ENCODE measurements at places on chromosomes 16 and 17. TPM values are rescaled to one million over a fixed set of nuclear protein-coding genes. Genes with fewer than 3 reads are reported as not detected.

DNA sequence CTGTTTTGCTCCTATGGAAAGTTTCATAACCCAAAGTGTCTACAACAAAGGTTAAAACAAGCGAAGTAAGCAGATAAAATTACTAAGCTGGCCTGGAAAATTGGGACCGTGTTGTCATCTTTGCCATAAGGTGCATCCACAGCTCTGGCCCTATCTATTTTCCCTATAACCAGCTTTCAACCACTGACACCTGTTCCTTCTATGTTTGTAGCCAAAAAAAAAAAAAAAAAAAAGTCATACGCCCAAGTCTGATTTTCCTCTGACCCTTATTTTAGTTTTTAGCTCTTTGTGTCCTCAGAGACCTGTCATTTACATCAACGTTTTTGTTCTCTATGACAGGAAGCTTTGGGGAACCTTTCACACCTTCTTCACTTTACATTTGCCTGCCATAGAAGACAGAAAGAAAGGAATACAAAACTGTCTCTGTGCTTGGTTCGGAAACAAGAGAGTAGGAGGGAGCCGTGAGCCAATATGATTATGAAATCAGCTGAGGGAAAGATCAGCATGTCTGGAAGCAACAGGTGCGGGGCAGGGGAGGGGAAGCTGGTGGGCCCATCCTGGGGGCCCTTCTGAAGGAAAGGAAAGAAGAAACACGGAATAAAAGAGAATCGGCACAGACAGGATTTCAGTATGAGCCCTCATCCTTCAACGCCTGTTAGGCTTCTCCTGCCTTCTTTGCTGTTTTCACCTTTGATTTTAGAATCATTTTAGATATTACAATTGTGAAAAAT, 8.5 kb downstream of the HS3ST3A1 start:
- no peak overlapping the region for H3K4me3 ChIP-seq
- H3K36me3 ChIP-seq = peaks cover 10% of the 10 kb centered on the region
- DNase-seq = no peak
- peaks cover 70% of the 10 kb centered on the region for H3K4me1 ChIP-seq

The SERPINF2 gene
- 0.19 TPM for total RNA-seq

GRCh38 chr16:68397710-68398201, 50.6 kb downstream of the SMPD3 start:
- no peak overlapping the region for H3K27ac ChIP-seq
- no peak overlapping the region for H3K4me3 ChIP-seq
- peaks cover 4% of the 10 kb centered on the region for H3K27me3 ChIP-seq
- H3K4me1 ChIP-seq = peaks cover 7% of the 10 kb centered on the region
- H3K36me3 ChIP-seq = no peaks in the 10 kb centered on the region

GRCh38 chr17:50785946-50786570, 18.7 kb upstream of the ANKRD40CL start:
- DNase-seq = no peak
- H3K36me3 ChIP-seq = no peaks in the 10 kb centered on the region
- peaks cover 12% of the 10 kb centered on the region for H3K4me1 ChIP-seq
- H3K27me3 ChIP-seq = no peaks in the 10 kb centered on the region
- H3K4me3 ChIP-seq = no peak overlapping the region
- peak overlapping the region; percentile 81 for H3K27ac ChIP-seq

DNA sequence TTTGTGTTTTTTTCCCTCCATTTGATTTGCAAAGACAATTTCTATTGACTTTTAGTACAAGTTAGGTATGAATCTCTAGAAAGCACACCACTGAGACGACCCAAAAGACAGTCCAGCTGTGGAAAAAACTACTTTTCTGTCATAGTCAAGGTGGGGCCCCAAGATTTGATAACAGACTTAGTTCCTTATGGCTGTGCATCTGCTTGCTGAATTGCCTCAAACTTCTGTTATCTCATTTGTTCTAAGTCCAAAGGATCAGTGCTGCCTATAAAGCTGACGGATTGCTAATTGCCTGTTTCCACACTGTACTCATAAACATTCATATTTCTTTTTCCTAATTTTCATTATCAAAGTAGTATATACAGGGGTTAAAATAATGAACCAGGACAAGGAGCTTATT, 180.8 kb downstream of the SPECC1 start:
- no peak overlapping the region for H3K4me3 ChIP-seq
- peaks cover 45% of the 10 kb centered on the region for H3K4me1 ChIP-seq
- no peaks in the 10 kb centered on the region for H3K27me3 ChIP-seq
- H3K36me3 ChIP-seq = peaks cover 15% of the 10 kb centered on the region

DNA sequence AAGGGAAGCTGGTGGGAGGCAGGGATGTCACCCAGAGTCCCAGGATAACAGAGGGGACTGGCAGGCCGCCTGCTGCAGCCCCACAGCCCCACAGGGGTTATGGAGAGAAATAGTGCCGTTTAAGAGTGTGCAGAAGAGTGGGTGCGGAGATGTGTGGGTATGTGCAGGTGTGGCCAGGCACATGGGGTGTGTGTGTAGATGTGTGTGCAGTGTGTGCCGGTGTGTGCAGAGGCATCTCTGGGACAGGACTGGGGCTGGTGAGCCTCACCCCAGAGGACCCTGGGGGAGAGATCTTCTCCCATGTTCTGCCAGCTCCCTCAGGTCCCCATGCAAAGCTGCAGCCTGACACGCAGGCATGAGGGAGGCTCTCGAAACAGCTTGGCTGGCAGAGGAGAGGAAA, 157.4 kb downstream of the RBFOX3 start:
- H3K4me1 ChIP-seq = no peaks in the 10 kb centered on the region
- H3K27me3 ChIP-seq = no peaks in the 10 kb centered on the region
- no peaks in the 10 kb centered on the region for H3K36me3 ChIP-seq
- no peak for DNase-seq
- no peak overlapping the region for H3K27ac ChIP-seq

DNA sequence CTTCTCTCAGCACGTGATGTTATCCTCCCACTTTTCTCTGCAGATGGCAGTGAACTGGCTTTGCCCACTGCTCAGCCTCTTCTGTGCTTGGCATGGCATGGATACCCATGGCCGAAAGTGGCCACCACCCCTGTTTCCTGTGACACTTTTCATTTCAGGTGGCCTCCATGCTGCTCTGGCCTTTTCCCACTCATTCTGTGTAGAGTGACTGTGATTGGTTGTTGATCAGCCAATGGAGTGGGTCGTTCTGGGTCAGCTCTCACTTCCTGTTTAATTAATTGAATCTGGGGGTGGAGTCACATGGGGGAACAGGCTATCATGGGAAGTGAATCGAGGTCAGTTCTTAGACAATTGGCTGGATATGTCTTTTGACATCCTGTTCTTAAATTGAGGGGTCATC, 350.1 kb upstream of the EEF2KMT start:
- no peak for DNase-seq
- peaks cover 72% of the 10 kb centered on the region for H3K27me3 ChIP-seq
- H3K27ac ChIP-seq = no peak overlapping the region

The RGS11 gene
- 1.9 TPM for total RNA-seq

GRCh38 chr17:7839190-7839875, 5.3 kb downstream of the KDM6B start:
- H3K27ac ChIP-seq = peak overlapping the region; percentile 89
- H3K4me1 ChIP-seq = peaks cover 82% of the 10 kb centered on the region
- no peak for DNase-seq

The PLCG2 gene
- total RNA-seq = 0.93 TPM

The ULK2 gene
- 30.7 TPM for total RNA-seq

The C17orf107 gene
- total RNA-seq = 1.8 TPM

GRCh38 chr17:59941131-59941530, 23.4 kb downstream of the RNFT1 start:
- no peak overlapping the region for H3K27ac ChIP-seq
- no peak for DNase-seq
- no peaks in the 10 kb centered on the region for H3K4me1 ChIP-seq
- H3K36me3 ChIP-seq = peaks cover 5% of the 10 kb centered on the region
- no peaks in the 10 kb centered on the region for H3K27me3 ChIP-seq
- H3K4me3 ChIP-seq = no peak overlapping the region

The COTL1 gene
- 357 TPM for total RNA-seq

DNA sequence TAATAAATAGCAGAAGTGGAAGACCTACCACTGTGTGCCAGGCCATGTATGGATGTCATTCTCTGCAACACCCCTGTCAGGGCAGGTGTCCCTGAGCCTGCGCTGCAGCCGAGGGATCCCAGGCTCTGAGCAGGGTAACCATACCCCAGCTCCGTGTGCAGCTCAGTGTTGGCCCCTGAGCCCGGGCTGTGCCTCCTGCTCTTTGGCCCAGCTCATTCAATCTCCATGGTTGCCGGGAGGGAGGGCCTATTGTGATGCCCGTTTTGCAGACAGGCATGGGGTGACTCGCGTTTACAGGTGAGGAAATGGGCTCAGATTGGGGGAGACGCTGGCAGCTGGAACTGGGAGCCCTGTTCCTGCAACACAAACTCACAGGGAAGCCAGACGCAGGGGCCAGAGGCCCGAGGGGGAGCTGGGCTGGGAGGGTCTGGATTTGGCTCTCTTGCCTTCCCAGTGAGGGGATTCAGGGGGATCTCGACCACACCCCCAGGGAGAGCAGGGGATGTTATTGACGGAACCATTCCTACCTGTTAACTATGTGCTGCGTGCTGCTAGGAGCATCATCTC, 190.5 kb downstream of the IRF8 start:
- no peaks in the 10 kb centered on the region for H3K27me3 ChIP-seq
- no peak overlapping the region for H3K27ac ChIP-seq
- H3K36me3 ChIP-seq = no peaks in the 10 kb centered on the region
- peaks cover 11% of the 10 kb centered on the region for H3K4me1 ChIP-seq
- H3K4me3 ChIP-seq = no peak overlapping the region
- no peak for DNase-seq

The UTS2R gene
- total RNA-seq = not detected

DNA sequence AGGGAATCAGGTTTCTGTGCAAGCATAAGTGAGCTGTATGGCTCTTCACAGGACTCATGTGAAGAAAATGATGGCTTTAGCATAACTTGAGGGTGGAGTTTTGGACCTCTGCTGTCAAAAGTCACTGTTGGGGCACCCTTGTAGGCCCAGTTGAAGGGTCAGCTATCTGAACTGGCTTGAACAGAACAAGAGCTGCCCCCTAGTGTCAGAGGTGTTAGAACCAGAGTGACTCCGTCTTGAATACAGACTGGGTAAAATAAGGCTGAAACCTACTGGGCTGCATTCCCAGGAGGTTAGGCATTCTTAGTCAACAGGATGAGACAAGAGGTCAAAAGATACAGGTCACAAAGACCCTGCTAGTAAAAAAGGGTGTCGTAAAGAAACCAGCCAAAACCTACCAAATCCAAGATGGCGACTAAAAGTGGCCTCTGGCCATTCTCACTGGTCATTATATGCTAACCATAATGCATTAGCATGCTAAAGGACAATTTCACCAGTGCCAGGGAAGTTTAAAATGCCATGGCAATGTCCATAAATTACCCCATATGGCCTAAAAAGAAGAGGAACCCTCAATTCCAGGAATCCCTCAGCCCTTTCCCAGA, 484.0 kb upstream of the ERCC4 start:
- H3K4me3 ChIP-seq = no peak overlapping the region
- no peak overlapping the region for H3K27ac ChIP-seq
- no peaks in the 10 kb centered on the region for H3K27me3 ChIP-seq
- no peak for DNase-seq
- H3K36me3 ChIP-seq = no peaks in the 10 kb centered on the region
- no peaks in the 10 kb centered on the region for H3K4me1 ChIP-seq

The CLEC3A gene
- total RNA-seq = not detected

GRCh38 chr16:84416407-84417321, 48.3 kb downstream of the ATP2C2 start:
- no peaks in the 10 kb centered on the region for H3K36me3 ChIP-seq
- no peaks in the 10 kb centered on the region for H3K27me3 ChIP-seq
- H3K27ac ChIP-seq = no peak overlapping the region
- no peak for DNase-seq

DNA sequence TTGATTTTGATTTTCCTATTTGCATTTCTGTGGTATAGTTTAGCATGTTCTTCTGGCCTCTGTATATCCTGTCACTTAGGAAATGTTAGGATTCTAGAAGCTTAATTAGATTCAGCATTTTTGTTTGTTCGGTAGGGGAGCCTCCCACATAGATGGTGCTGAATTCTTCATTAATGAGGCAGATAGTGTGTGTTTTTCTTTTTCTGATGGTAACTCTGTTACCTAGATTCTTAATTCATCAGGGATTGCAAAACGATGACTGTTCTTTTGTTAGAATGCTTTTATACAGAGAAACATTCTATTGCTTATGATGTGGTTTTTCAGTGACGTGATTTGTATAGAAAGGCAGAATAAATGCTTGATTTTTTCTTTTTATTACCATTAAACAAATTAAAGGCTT, 19.0 kb downstream of the BANP start:
- no peak overlapping the region for H3K27ac ChIP-seq
- H3K27me3 ChIP-seq = no peaks in the 10 kb centered on the region
- peaks cover 30% of the 10 kb centered on the region for H3K36me3 ChIP-seq
- no peak for DNase-seq
- H3K4me1 ChIP-seq = peaks cover 20% of the 10 kb centered on the region
- no peak overlapping the region for H3K4me3 ChIP-seq

The BLMH gene
- 85.9 TPM for total RNA-seq

GRCh38 chr16:71201556-71201955, 29.0 kb downstream of the HYDIN start:
- DNase-seq = no peak
- H3K27ac ChIP-seq = no peak overlapping the region
- H3K27me3 ChIP-seq = peaks cover 3% of the 10 kb centered on the region

GRCh38 chr16:25692351-25692741, 587 bp downstream of the HS3ST4 start:
- H3K4me1 ChIP-seq = peaks cover 14% of the 10 kb centered on the region
- H3K27me3 ChIP-seq = peaks cover 88% of the 10 kb centered on the region
- no peak overlapping the region for H3K4me3 ChIP-seq
- no peak for DNase-seq
- no peak overlapping the region for H3K27ac ChIP-seq

The KRT39 gene
- not detected for total RNA-seq

The PDE6G gene
- total RNA-seq = 0.45 TPM

The XAF1 gene
- total RNA-seq = not detected

DNA sequence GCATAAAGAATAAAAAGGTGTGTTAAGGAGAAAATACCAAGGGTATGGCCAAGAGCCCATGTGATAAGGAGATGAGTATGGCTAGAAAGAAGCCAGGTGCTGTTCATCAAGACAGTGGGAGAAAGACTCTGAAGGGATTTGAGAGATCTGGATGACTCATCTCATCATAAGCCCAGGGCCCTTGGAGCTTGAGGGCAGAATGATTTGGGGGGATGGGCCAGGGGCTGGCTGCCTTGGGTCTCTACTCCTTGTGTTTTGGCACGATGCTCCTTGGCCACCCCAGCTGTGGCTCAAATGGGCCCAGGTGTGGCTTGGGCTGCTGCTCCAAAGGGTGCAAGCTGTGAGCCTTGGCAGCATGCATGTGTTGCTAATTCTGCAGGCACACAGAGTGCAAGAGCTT, 14.5 kb upstream of the TNFRSF13B start:
- H3K4me3 ChIP-seq = no peak overlapping the region
- no peak for DNase-seq
- no peaks in the 10 kb centered on the region for H3K27me3 ChIP-seq
- no peaks in the 10 kb centered on the region for H3K4me1 ChIP-seq

- no peak overlapping the region for H3K27ac ChIP-seq
- H3K27me3 ChIP-seq = peaks cover 7% of the 10 kb centered on the region
- H3K4me3 ChIP-seq = no peak overlapping the region
- H3K36me3 ChIP-seq = no peaks in the 10 kb centered on the region
- DNase-seq = no peak
- no peaks in the 10 kb centered on the region for H3K4me1 ChIP-seq
Measured at GRCh38 chr17:36840796-36841195, 96.5 kb upstream of the LHX1 start.
